ENCODE measurements at places on chromosomes 11 and 22.

- DNase-seq = peak; percentile 30
Observed at GRCh38 chr22:32796865-32797573, 4.5 kb upstream of the TIMP3 start.

- no peak for DNase-seq
Observed at GRCh38 chr11:110308071-110308470, 11.7 kb upstream of the RDX start.

DNA sequence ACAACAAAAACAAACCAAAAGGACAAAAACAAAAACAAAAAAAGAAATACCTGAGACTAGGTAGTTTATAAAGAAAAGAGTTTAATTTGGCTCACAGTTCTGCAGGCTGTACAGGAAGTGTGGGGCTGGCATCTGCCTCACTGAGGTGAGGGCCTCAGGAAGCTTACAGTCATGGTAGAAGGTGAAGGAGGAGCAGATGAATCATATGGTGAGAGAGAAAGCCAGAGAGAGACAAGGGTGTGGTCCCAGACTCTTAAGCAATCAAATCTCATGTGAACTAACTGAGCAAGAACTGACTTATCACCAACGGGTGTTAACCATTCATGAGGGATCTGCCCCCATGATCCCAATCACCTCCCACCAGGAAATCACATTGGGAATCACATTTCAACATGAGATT lies 58.8 kb upstream of the ZBED5 start:
- DNase-seq = no peak

DNA sequence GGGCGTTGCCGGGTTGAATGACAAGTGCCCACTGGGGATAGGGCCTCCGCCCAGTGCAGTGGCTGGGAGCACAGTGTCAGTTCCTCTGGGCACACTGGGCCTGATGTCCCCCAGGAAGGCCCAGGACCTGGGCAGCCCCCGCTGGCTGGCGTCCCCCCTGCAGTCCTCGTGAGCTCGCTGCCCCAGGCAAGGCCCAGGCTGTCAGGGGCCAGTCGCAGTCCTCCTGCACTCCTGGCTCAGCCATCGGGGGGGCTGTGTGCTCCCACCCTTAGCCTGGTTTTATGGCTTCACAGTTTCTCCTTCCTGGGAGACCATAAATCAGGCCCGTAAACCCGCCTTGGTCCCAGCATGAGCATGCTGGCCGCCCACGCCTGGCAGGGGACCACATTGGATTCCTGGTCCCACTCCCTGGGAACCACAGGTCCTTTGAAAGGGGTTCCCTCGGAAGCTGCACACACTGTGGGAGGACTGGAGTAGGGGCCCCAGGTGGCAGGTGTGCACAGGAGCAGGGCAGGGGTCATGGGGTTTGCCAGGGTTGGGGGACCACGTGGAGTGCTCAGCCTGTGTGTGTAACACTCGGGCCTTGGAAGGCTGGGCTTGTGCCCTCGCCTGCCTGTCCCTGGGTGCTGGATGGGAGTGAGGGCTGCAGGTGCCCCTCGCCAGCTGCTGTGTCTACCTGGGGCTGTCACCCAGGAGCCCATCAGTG lies 113.6 kb downstream of the KCNQ1OT1 start:
- DNase-seq = no peak

DNA sequence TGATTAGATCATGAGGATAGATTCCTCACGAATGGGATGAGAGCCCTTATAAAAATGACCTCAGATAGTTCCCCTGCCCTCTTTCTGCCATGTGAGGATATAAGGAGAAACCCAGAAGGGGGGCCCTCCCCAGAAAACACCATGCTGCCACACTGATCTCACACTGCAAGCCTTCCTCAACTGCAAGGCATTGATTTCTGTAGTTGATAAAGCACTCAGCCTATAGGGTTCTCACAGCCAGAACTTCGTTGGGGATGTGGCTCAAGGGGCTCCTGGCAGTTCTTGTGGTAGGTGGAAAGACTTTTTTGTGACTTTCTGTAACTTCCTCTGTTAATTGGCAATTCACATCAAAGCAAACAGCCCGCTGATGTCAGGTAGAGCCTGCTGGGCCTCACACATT lies 108.9 kb downstream of the CD44 start:
- no peak for DNase-seq

Data from stimulated activated CD8-positive, alpha-beta memory T cell treated with anti-CD3 and anti-CD28 coated beads, Interleukin-12 subunit alpha, Interleukin-12 subunit beta, amount 100 ng/mL, for 1 hour (primary cell).